GM04504 (cell line): ENCODE measurements at places on chromosomes 6 and 20.

GRCh38 chr6:36639171-36639808 lies 39.2 kb upstream of the CDKN1A start:
- no peak for DNase-seq

DNA sequence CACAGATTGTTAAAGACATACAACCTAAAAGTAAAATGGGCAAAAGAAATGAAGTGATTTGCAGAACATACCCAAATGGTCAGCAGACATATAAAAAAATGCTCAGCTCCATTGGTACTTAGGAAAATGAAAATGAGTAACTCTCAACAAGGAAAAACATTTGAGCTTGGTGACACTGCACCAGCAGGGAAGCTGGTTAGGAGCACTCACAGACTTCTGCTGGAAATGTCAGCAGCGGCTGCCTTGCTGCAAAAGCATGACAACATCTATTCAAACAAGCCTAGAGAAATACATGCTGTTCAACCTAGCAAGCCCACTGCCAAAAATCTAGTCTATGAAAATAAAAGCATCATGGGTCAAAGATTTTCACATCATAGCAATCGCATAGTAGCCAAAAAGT lies 99.0 kb upstream of the FOXQ1 start:
- DNase-seq: no peak

GRCh38 chr6:6884193-6884627 lies 223.6 kb upstream of the RREB1 start:
- DNase-seq: no peak

- DNase-seq: no peak
Observed at GRCh38 chr6:22435151-22435550, 134.2 kb upstream of the HDGFL1 start.

- DNase-seq: no peak
Observed at GRCh38 chr20:6006603-6006949, 47.3 kb downstream of the LRRN4 start.

DNA sequence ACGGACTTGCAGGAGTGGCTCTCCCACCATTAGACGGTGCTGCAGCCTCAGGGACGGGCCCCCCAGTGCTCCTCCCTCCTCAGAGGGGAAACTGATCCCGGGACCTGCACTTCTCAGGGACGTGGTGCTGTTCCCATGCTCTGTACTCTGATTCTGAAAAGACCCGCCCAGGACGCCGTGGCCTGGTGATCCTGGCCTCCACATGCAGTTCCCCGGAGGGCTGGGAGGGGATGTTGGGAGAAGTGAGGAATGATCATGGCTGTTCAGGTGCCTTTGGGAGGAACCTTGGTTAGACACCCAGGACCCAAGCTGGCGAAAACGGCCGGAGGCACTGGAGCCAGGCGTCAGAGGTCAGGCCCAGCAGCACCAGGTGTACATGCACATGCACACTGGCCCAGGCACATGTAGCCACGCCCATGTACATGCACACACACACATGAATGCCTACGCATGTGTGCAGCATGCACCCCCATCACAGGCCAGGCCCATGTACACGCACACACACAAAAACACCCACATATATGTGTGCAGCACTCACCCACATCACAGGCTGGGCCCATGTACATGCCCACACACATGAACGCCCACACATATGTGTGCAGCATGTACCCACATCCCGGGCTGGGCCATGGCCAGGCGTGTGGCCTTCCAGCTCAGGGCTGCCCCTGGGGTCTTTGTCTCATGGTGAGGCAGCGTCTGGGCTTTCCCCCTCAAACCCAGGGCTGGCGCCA lies 52.6 kb upstream of the DACT2 start:
- DNase-seq: no peak

DNA sequence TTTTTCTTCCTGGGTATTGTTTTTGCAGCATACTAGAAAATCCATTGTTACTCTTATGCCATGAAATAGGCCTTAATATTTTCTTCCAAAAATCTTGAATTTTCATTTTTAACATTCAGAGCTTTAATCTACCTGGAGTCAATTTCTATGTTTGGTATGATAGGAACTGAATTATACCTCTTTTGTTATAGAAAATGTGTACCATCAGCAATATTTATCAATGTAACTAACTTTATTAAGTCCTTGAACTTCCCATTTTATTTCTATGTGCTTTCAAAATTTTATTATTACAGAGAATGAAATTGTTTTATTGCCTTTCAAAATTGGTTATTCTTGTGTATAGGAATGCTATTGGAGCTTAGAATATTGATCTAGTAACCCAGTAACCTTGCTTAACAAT lies 68.2 kb downstream of the PLCB1 start:
- no peak for DNase-seq

GRCh38 chr6:147109707-147110106 lies 94.5 kb upstream of the STXBP5 start:
- no peak for DNase-seq

DNA sequence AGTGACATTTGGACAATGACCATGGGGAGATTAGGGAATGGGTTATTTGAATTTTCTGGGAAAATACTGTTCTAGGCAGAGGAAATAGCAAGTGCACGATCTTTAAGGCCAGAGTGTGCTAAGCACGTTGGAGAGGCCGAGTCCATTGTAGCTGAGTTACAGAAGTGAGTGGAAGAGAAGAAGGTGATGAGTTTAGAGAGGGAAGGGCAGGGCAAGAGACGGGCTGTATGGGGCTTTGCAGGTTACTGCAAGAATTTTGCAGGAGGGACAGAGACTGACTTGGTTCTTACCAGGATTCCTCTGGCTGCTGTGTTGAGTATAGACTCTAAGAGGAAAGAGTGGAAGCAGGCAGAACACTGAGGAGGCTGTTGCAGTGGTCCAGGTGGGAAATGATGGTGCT lies 1.1 kb upstream of the NCOA3 start:
- no peak for DNase-seq

GRCh38 chr6:166614589-166614988 lies 12.5 kb downstream of the RPS6KA2 start:
- no peak for DNase-seq

DNA sequence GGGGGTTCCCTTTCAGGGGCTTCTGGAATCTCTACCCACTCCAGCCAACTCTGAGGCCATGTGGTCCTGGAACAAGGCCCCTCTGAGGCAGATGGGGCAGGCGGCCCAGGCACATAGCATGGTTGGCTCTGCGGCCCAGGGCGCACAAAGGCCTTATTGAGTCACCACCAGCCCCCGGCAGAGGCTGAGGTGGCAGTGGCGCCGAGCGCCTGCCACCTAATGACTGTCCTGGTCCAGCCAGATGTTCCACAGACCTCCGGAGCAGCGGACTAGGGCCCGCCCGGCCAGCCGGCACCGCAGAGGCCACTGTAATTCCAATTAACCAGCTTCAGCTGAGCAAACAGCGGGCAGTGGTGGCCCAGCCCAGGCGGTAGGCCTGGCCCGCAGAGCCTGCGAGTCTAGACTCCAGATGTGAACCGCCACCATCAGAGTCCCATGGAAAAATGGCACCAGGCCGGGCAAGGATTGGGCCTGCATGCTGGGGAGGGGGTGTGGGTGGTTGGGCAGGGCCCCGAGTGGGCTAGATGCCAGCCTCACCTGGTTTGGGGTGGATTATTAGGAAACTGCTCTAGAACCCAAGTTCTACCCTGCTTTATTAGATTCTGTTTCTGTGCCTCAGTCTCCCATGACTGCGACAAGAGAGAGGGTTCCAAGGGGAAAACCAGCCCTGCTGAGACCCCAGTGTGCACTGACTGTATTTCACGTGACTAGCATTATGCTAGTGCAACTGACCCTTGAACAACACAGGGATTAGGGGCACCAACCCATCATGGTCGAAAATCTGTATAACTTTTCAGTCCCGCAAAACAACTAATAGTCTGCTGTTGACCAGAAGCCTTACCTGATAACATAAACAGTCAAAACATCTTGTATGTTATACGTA lies 34.1 kb upstream of the ID1 start:
- DNase-seq: no peak

GRCh38 chr20:667351-668034 lies 8.1 kb downstream of the SCRT2 start:
- DNase-seq: no peak

- no peak for DNase-seq
Observed at GRCh38 chr20:46946796-46947195, 52.2 kb downstream of the EYA2 start.

- DNase-seq: no peak
Observed at GRCh38 chr20:57819691-57820380, 110.0 kb upstream of the PMEPA1 start.

DNA sequence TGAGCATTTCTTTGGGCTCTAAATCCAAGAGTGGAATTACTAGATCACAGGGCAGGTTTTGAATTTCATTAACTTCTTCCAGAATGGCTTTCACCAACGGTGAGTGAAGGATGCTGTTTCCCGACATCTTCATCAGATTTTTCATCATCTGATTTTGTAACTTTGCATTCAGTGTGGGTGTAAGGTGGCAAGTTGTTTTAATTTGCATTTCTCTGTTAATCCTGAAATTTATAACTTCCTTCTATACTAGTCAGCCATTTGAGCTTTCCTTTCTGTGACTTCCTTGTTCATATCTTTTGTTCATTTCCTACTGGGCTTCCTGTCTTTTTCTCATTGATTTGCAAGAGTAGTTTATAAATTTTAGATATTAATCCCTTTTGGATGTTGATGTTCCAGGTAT lies 18.7 kb upstream of the HCK start:
- DNase-seq: no peak

GRCh38 chr6:45421709-45422502 lies 44.2 kb upstream of the SUPT3H start:
- DNase-seq: no peak

- DNase-seq: no peak
Observed at GRCh38 chr6:114449659-114450058, 106.8 kb upstream of the HS3ST5 start.

DNA sequence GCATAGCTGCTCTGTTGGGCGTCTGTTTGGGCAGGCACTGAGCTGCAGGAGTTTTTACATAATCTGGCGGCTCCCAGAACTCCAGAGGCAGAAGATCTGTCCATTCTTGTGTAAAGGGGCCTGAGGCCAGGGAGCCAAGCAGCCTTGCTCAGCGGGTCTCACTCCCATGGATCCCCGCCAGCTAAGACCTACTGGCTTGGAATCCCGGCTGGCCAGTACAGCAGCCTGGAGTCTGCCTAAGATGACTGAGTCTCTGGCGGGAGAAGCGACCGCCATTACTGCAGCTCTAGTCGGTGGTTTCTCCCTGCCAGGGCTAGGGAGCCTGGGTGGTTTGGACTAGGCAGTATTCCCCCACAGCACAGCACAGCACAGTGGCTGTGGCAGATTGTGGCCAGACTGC lies 268.4 kb upstream of the SYNCRIP start:
- no peak for DNase-seq

GRCh38 chr20:47343007-47343472 lies 13.5 kb downstream of the ZMYND8 start:
- DNase-seq: no peak

- DNase-seq: no peak
Observed at GRCh38 chr20:51928931-51929330, 126.6 kb upstream of the SALL4 start.

GRCh38 chr6:122567034-122567433 lies 43.2 kb upstream of the PKIB start:
- DNase-seq: no peak

DNA sequence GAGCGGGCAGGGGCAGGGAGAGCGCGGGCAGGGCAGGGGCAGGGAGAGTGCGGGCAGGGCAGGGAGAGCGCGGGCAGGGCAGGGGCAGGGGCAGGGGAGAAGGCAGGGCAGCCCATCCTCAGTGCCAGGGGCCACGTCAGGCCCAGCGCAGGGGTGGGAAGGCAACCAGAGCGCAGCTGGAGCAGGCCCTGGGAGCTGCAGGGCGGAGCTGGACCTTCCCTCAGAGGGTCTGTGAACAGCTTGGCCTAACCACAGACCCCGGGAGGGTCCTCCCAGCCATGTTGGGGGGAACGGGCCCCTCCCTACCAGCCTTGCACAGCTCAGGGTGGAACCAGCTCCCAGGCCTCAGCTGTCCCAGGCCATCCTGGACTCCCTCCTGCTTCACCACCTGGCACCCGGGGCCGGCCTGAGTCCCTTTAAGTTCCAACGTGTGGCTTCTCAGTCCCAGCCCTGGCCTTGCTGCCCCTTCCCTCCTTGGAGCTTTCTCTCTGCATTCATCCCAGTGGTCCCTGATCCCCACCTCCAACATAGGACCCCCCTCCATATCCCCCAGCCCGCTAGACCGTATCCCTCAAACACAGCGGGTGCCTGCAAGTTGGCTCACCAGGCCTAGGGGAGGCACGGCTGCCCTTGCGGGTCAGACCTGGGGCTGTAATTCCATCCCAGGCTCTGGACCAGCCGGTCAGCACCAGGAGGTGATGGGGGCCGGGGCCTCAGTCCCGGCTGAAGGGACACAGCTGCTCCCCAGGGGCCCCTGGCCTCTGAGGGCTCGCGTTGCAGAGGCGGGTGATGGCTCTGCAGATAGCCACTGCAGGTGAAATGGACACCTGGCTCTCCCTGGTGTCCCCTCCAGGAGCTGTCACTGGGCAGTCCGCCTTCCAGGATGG lies 5.6 kb upstream of the ZBTB46 start:
- DNase-seq: no peak

- DNase-seq: no peak
Observed at GRCh38 chr6:15090745-15091384, 155.0 kb upstream of the JARID2 start.

DNA sequence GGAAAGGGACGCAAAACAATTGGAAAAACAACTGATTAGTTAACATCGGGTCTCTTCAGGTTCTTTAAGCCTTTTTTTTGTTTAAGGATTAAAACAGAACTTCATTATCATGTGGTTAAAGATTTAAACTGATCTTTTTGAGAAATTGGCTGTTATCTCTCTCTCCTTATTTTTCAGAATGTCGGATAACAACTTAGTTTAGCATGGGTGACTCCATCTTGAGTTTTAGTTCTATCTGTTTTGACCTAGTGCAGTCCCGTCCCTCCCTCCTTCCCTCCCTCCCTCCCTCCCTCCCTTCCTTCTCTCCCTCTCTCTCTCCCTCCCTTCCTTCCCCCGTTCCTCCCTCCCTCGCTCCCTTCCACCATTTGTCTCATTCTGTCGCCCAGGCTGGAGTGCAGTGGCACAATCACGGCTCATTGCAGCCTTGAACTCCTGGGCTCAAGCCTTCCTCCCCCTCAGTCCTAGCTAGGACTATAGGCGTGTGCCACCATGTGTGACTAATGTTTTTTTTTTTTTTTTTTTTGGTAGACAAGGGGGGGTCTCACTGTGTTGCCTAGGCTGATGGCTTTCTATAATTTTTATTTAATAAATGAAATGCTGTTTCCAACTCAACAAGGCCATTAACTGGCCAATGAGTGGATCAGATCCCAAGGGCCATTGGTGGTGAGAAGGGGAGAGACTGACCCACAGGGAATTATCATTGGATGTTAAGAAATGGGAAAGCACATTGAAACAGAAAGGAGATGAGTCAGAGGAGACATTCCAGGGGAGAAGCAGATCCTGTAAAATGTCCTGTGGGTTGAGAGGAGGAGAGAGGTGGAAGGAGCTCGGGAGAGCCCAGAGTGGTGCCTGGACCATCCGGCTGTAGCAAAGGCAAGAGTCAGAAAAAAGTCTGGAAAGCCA lies 13.6 kb downstream of the BAK1 start:
- peak; percentile 44 for DNase-seq

DNA sequence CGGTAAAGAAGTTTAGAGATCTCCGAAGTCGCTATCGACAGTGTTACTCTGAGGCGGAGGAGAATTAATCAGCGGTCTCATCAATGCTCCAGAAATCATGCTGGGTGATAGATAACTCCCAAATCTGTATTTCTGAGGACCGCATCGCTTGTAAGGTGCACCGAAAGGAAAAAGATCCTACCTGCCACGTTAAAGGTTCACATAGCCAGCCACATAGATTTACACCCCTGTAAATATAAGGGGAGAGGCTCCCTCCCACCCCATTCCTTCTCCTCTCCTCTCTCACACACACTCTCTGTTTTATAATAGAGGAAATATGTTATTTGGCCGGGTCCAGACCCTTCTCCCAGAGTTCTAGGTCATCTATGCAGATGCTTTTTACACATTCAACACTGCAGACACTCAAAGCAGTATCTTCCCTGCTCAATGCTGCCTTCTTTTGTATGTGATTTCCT lies 620 bp upstream of the DEK start:
- no peak for DNase-seq
